ENCODE measurements at places on chromosomes 1 and 21.
A peak's percentile ranks its signal among the peaks of the same experiment; 100 is the strongest.

GRCh38 chr1:18811733-18812452, 47.6 kb downstream of the TAS1R2 start:
- no peak for DNase-seq

DNA sequence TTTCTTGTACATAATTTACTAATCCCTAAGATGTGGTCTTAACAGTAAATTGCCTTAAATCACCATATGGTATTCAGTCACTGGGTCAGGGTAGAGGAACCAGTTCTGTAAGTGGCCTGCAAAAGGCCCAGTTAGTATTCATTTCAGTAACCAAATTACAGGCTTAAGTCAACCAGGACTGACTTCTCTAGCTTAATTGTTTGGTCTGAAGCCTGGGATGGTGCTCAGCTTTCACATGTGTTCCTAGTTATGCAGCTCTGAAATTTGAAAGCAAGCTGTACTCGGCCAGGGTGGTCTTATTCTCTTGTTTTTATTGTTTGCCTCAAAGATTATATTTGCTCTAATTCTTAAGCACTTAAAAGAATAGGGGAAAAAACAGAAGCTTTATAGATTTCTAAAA, 144.6 kb downstream of the MAGI3 start:
- no peak for DNase-seq

- no peak for DNase-seq
These were observed 53.1 kb downstream of the SLC9C2 start for GRCh38 chr1:173549813-173550212.

- DNase-seq, result no peak
These were observed 30.2 kb downstream of the RUNX3 start for GRCh38 chr1:24899581-24900485.

- no peak for DNase-seq
These were observed 26.7 kb downstream of the NDC1 start for GRCh38 chr1:53811414-53811851.

DNA sequence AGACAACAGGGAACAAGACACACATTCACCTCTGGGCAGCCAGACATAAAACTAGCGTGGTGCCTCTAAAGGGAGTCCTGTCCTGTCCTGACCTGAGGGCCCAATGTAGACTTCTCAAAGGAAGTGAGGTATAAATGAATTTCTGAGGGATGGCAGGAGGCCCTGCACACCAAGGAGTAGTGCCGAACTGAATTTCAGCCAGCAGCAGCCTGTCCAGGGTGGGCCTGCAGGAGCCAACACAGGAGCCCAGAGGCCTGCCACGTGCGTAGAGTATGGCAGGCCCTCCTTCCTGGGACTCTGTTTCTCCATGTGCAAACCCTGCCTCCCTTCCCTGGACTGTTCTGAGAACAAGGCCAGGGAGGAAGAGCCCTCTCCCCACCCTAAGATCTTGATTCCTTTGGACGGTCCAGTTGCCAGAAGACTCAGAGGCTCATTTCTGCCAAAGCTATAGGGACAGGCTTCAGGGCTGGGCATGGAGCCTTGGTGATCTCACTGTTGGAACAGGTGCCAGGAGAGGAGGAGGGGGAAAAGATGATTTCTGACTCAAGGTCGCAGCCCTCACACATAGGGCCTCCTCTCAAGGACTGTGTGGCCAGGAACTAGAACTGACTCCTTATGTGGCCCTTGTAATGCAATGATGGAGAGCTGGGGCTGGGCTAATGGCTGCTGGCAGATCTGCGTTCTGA, 1.8 kb upstream of the FABP3 start:
- DNase-seq, result no peak

DNA sequence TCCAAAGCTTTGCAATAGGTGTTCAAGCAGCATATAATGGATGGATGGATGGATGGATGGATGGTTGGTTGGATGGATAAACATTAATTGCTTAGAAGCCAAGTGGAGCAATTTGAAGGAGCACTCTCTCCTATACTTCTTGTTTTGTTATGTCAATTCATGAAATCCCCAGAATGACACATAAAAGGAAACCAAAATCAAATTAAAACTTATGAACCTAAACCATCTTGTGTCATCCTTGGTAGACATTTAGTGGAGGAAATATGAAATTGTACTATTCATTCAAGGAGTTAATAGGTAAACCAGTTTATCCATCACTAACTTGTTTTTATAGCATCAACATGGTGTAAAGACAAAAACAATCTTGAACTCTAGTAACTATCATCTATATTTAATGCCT, 122.5 kb downstream of the NR5A2 start:
- DNase-seq, result no peak

DNA sequence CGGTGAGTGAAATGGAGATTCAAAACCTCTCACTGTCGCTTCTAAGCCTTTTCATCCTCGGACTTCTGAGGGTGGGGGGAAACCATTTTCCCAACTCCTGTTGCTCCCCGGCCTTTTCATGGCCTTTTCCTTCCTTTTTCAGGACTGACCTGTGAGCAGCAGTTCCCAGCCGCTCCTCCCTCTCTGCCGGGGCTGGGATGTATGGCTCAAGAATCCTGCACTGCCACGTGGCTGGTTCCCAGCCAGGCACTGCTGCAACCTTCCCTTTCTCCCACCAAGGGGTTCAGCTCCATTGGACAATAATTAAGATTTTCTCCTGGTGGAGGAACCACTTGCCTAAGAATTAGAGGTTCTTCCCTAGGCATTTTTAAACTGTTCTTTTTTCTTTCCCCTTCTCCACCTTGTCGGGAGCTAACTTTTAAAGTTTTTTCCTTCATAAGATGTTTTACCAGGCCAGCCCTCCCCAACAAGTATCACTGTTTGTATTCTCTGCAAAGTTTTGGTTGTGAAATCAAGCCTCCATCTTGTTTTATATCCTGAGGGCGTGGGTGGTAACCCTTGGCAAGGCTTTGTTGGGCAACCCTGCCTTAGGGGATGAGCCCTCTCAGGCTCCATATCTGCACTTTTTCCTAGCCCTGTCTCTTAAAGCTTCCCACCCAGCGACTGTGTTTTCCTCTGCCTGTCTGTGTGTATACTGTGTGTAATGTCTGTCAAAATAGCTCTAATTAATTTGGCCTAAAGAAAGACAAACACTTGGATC, 1166.6 kb upstream of the ADGRL2 start:
- DNase-seq, result no peak

DNA sequence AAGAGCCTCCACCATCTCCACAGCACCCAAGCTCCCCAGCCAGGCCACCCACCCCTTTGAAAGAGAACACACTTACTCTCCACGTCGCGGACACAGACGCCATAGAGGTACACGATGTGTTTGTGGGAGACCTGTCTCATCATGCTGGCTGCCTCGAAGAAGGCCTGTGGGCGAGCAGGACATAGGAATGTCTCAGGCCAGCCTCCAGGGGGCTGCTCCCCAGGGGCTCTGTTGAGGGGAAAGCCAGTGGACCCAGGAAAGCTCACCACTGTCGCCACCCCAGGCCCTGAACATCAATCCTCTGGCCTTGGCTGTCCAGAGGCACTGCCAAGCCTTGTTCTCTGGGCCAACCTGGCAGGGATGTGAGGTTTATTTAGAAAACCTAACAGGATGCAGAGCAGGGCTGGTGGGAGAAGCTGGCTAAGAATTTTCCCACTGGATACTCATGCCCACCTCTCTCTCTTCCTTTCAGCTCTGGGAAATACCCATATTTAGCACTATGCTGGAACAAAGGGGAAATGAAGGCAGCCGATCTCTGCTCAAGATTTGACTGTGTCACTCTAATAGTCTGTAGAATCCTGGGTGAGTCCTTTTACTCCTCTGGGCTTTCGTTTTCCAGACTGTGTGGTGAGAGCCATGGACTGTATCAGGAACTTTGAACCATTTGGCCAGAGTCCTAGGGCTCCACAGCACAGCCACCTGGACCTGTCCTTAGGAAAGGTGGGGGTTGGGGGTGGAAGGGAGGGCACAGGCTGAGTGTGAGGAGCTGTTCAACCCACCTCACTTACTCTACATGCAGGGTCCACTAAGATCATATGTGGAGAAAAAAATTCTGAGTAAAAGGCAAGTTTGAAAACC, 101.9 kb downstream of the RAVER2 start:
- no peak for DNase-seq

- peak; percentile 37 for DNase-seq
These were observed 97.2 kb upstream of the ARTN start for GRCh38 chr1:43836267-43836951.

DNA sequence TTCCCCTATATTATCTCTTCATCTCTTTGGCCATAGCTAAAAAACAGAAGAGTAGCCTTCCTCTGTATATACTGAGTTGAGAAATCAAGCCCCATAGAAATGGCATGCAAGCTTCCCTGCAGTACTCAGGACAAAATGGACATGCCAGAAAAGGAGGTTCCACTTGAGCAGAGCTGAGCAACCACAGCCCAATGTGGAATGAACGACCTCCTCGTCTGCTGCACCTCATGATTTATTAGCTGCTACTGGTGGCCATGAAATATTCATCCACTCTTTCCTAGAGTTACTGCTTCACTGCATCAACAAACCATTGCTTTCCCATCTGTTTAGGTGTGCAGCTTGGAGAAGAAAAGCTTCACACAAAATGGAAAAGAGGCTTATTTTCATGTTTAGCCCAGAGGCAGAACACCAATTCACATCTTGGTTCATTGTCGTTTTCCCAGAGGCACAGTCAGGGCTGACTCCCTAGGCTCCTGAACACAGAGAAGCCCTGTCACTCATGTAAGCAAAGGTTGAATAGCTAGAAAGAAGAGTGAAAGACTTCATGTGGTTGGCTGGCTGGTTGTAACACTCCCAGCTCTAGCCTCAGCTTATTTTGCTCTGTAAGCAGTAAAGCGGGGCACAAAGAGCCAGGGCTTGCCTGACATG, 148.0 kb downstream of the TSEN15 start:
- no peak for DNase-seq

GRCh38 chr1:225413708-225414375, 14.0 kb downstream of the LBR start:
- no peak for DNase-seq

DNA sequence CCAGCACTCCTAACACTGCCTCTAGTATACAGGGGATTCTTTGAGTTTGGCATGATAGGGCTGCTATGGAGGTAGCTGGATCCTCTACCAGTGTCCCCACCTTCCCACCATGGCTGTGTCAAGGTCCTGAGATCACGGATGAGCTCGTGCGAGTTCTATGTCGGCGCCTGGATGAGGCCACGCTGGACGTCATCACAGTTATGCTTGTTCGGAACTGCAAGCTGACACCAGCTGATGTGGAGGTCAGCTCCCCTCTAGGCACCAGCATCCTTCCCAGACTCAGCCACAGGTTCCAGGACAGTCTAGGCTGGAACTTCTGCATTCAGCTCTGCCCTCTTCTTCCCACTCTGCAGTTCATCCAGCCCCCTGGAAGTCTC, 15.2 kb downstream of the HYI start:
- no peak for DNase-seq

DNA sequence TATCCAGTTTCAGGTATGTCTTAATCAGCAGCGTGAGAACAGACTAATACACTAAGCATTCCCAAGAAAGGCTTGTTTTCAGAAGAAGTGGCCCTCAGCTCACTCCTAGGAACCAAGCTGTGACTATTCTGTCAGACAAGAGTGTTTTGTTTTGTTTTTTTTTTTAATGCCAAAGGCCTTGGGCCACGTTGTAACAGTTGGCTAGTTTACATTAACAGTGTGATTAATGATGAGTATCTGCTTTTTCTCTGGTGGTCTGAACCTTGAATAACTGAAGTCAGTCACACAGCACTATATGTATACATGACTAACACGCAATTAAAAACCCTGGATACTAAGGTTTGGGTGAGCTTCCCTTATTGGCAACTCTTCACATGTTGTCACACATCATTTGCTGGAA, 21.9 kb downstream of the DPYD start:
- DNase-seq, result no peak

- DNase-seq, result no peak
These were observed 122.2 kb downstream of the NOS1AP start for GRCh38 chr1:162191396-162192305.

- no peak for DNase-seq
These were observed 14.9 kb downstream of the LIX1L start for GRCh38 chr1:145942871-145943270.

DNA sequence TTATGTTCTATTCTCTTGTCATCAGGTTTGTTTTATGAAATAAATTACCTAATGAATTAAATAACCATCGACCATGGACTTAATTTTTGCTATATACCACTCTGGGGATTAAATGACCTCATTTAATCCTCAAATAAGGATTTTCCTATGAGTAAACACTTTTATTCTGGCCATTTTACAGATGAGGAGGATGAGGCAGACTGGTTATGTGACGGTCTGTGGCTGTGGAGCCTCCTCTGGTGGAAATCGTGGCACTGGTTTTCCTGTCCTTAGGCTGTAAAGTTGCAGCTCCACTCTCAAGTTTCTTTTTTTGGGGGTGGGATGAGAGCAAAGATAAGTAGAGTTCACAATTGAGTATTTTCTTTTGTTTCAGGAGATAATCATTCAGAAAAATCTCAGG, 105.2 kb downstream of the XCL2 start:
- DNase-seq, result no peak
